CD4-positive, CD25-positive, alpha-beta regulatory T cell (primary cell): ENCODE measurements at places on chromosomes 4 and X.

DNA sequence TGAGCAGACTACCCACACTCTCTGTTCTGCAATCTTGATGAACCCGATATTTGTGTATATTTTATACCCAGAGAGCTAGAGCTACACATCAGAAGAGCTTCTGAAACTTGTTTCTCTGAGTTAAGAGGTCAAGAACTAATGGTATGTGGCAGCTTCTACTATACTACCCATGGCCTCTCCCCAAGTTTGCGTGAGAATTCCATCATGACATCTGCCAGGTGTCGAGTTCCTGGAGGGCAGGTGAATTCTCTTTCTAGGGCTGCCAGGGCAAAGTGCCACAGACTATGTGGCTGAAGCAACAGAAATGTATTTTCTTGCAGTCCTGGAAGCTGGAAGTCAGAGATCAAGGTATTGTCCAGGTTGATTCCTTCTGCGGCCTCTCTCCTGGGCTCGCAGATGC lies 4.4 kb downstream of the SORCS2 start:
- no peak for DNase-seq

DNA sequence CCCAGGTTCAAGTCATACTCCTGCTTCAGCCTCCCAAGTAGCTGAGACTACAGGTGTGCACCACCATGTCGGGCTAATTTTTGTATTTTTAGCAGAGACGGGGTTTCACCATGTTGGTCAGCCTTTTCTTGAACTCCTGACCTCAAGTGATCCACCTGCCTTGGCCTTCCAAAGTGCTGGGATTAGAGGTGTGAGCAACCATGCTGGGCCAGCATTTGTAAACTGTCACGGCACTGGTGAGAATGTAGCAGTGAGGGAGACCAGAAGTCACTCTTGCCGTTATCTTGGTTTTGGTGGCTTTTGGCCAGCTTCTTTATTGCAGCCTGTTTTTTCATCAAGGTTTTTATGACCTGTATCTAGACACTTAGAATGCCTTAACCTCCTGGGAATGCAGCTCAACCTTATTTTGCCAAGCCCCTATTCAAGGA lies 22.4 kb downstream of the PCDH18 start:
- no peak for DNase-seq

DNA sequence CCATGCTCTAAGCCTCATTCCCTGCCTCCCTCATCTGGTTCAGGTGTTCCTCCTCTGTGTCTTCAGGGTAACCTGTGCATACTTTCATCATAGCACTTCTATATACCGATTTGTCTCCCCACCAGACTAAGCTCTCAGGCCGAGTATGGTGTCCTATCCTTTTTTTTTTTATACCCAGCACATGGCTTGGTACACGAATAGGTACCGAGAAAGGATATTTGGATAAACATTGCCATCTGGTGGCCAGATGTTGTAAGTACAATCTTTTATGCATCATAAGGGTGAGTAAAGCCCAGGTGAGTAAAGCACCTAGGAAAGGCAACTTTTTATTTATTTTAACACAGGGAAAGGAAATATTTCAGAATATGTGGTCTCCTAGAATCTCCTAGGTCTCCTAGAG lies 68.4 kb downstream of the MID2 start:
- DNase-seq: peak; percentile 3

DNA sequence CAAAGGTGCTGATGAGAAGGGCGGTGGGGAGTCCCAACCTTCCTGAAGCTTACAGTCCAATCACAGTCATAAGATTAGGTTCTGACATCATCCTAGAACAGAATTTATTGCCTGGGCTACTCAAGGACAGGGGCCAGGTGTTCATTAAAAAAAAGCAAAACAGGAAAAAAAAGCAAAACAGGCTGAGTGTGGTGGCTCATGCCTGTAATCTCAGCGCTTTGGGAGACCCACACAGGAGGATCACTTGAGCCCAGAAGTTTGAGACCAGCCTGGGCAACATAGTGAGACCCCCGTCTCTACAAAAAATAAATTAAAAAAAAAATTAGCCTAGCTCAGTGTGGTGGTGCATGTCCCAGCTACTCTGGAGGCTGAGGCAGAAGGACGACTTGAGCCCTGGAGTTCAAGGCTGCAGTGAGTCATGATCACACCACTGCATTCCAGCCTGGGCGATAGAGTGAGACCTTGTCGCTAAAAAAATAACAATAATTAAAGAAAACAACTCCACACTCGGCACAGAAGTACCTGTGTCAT lies 3.0 kb downstream of the RAB9A start:
- no peak for DNase-seq

GRCh38 chr4:139900964-139901376 lies 235.4 kb downstream of the MGST2 start:
- no peak for DNase-seq

GRCh38 chr4:53895137-53895536 lies 169.3 kb downstream of the CHIC2 start:
- DNase-seq: no peak

GRCh38 chr4:15005474-15006115 lies 3.3 kb downstream of the CPEB2 start:
- DNase-seq: no peak

DNA sequence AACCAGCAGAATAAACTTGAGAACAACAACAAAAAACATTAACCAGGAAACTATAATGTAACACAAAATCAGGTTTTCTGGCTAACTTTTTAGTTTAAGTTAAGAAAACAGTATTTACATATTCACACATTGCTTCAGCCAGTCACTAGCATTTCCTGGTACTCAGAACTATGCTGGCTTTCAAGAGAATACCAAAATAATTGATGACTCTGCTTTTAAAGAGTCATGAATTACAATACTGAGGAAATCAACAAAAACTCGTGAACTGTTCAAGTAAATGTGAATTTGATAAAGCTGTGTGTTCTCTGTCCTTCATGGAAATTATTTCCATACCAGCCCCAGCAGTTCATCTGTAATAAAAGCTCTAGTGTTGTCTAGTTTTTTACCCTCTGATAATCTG lies 27.4 kb downstream of the PRSS12 start:
- DNase-seq: no peak

GRCh38 chr4:46950826-46951225 lies 41.8 kb upstream of the COX7B2 start:
- DNase-seq: no peak

DNA sequence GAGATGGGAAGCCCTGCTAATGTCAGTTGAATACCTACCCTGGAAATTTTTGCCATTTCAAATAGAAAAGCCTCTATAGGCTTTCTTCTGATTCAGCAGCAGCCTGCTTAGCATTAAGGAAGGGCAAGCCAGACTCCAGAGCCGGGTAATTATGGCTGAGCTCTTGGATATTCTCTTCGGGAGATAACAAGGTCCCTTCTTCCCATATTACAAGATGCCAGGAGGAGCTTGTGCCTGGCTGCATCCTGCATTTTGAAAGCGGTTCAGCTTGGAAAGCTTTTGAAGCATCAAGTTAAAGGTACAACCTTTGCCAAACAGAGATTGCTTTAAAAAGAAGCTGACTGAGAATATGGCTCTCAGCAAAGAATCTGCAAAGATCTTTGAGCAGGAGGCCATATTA lies 399.6 kb upstream of the RPS6KA3 start:
- DNase-seq: no peak

- DNase-seq: no peak
Measured at GRCh38 chr4:160318567-160319220, 1215.8 kb downstream of the RAPGEF2 start.

DNA sequence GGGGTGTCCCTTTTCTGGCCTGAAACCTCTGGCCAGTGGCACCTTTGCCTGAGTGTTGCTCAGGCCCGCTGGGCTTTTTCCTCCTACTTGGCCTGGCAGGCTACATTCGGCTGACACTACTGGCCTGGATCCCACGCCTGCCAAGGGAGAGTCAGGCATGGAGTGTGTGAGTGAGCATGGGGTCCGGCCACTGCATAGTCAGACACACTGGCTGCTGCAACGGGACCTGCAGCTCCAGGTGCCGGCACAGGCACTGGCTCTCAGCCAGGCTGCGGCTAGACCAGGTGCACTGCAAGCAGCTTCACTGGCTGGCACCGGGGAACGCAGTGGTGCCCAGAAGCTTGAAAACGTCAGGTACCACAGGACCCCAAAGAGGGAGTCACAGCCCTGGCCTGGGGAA lies 434.9 kb downstream of the ARHGAP24 start:
- no peak for DNase-seq

- no peak for DNase-seq
Measured at GRCh38 chr4:145843148-145843547, 95.5 kb downstream of the ZNF827 start.

GRCh38 chr4:15925830-15926229 lies 12.7 kb downstream of the FGFBP1 start:
- no peak for DNase-seq

- no peak for DNase-seq
Measured at GRCh38 chr4:87633243-87633642, 16.8 kb upstream of the DMP1 start.

DNA sequence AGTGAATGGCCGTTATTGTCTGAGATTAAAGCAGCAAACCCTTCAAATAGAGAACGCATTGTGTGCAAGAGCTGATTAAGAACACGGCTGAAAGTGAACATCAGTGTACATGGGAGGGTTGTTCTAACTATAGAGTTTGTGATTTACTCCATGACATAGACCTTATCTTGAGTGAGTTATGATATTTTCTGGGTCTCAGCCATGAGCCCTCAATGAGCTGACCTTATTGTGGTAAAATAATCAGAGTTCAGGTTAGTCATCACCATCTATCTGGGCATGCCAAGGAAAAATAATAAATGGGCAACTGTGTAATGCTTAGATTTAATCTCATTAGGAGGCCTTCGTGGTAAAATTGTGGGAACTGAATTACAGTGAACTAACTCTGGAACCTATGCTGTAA lies 33.2 kb upstream of the CLDN24 start:
- no peak for DNase-seq
